ENCODE measurements at places on chromosomes 3 and 15.
A peak's percentile ranks its signal among the peaks of the same experiment; 100 is the strongest.

- H3K36me3 ChIP-seq, result no peaks in the 10 kb centered on the region
- no peak overlapping the region for H3K4me3 ChIP-seq
- H3K4me1 ChIP-seq, result peaks cover 8% of the 10 kb centered on the region
- DNase-seq, result no peak
- peaks cover 1% of the 10 kb centered on the region for H3K27me3 ChIP-seq
- H3K27ac ChIP-seq, result no peak overlapping the region
Measured at GRCh38 chr3:195853036-195853435, 41.3 kb upstream of the MUC4 start.

DNA sequence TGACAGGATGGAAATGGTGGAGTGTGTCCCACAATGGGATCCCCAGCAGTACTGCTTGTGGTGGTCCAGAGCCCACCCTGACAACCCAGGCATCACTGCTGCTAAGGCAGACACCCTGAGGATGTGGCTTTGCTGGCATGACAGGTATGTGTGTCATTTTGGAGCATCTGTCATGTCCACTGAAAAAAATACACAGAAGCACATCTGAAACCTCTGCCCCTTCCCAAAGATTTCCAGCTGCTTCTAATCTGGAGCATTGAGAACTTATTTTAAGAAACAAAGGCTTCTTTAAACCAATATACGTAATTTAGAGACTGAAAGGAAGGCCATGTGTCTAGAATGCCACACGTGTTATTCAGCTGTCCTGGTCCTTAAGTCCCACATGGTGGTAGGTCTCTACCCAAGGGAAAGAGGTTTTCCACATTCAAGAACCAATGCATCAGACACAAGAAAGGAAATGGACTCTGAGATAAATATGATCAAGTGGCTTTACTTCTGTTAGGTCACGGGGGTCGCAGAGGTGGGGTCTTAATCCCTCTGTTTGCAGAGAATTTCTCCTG is 88.3 kb downstream of the PDZRN3 start:
- H3K4me1 ChIP-seq, result no peaks in the 10 kb centered on the region
- DNase-seq, result no peak
- no peak overlapping the region for H3K4me3 ChIP-seq

DNA sequence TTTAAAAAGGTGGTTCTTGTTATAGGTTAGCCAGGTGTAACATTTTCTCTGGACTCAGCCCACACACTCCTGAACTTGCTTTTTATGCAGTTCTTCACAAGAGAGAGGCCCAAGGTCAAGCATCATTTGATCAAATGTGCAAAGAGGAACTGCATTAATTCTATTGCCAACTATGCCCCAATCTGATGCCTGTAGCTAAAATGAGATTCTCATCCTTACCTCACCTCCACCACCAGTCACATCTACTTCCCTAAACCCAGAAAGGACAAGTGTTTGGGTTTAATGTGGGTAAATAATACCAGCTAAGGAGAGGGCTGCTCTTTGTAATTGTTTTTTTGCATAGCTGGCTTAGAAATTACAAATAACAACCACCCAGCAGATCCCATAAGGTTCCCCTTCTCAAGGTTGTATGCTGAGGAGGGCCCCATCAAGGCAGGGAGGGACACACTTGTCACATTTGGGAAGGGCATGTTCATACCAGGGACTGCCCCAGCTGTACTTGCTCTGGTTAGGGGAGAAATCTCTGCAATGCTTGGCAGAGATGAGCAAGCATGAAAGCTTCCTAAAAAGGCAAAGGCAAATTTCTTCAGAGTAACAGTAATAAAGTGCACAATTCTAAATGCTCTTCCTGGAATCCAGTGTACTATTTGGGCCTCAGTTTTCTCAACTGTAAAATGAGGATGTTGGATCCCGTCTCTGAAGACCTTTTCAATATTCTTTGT is 76.2 kb downstream of the TGFBR2 start:
- no peaks in the 10 kb centered on the region for H3K27me3 ChIP-seq
- no peak overlapping the region for H3K4me3 ChIP-seq
- no peak overlapping the region for H3K27ac ChIP-seq
- H3K4me1 ChIP-seq, result peaks cover 29% of the 10 kb centered on the region

DNA sequence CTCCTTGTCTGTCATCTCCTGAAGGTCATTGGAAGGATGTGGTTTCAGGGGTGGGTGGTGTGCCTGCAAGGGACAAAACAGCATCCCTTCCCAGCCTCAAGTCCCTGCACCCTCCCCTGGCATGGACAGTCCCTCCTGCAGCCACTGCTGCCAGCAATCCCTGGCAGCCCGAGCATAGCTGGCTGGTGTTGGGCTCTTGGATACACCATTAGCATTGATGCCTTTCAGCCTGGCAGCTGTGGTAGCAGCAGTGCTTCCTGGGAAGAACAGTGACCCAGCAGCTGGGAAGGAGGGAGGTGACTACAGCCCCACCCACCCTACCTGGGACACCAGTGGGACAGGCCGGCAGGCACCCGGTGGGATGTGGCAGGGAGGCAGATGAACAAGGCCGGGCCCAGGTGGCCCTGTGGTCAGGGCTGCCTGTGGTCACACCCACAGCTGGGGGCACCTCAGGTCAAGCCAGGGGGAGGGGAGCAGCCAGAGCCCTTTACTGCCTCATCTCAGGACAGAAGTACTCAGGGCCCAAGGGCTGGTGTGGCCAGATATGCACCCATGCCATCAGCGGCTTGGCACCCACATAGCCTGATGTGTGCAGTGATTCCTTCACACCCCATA is 32.9 kb upstream of the TMEM115 start:
- H3K27me3 ChIP-seq, result no peaks in the 10 kb centered on the region
- no peaks in the 10 kb centered on the region for H3K36me3 ChIP-seq
- no peaks in the 10 kb centered on the region for H3K4me1 ChIP-seq
- DNase-seq, result no peak
- H3K4me3 ChIP-seq, result no peak overlapping the region

DNA sequence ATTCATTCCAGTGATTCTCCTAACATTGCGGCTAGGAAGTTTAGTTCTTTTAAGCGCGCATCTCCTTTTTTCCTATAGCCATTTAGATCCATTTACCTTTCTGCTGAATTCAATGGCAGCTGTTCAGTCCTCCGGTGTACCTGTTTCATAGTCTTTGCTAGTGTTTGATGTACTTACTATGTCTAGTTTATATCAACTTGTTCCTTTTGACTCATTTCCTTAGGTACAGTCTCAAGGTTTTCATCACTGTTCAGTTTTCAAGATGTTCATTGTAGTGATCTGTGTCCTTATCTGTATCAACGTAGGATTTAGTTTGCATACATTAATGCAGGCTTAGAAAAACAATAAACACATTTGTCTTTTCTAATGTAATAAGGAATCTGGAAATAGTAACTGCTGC is 59.0 kb upstream of the MBNL1 start:
- H3K27ac ChIP-seq, result peak overlapping the region; percentile 70
- no peak for DNase-seq
- H3K4me3 ChIP-seq, result peak overlapping the region; percentile 72
- H3K4me1 ChIP-seq, result peaks cover 86% of the 10 kb centered on the region
- no peaks in the 10 kb centered on the region for H3K27me3 ChIP-seq
- no peaks in the 10 kb centered on the region for H3K36me3 ChIP-seq

GRCh38 chr3:5292512-5292911 is 105.0 kb downstream of the EDEM1 start:
- no peaks in the 10 kb centered on the region for H3K36me3 ChIP-seq
- no peak for DNase-seq
- no peaks in the 10 kb centered on the region for H3K4me1 ChIP-seq
- no peaks in the 10 kb centered on the region for H3K27me3 ChIP-seq
- H3K27ac ChIP-seq, result no peak overlapping the region
- H3K4me3 ChIP-seq, result no peak overlapping the region

DNA sequence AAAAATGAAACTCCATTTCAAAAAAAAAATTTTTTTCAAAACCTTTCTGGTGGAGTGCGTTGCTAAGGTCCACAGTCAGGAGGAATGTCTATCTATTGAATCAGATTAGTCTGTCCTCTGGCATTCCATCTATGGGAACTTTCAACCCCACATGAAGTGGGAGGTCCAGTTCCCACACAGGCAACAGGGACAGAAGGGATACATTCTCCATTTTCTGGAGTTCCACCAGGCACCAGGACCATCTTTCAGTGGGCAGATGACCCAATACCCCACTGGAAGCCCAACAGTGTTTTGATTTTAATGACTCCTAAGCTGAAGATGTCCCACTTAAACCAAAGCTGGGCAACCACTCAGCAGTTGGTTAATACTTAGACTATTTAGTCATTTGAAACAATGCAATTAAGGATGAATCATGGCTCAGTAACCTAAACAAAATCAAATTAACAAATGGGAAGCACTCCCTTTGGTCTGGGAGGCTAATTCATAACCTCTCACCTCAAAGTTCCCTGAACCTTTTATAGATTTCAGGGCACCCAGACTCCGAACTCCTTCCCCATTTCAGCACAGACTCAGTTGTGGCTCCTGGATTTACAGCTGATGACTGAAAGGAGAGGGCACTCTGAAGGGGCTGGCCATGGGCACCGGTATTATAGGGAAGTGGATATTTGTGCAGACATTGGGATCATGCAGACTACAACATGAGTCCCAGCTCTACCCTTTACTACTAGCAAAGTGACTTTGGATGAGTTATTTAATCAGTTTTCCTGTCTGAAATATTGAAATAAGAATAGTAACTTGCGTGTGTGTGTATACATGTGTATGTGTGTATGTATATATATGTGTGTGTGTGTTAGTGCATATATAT is 264.3 kb upstream of the LRTM1 start:
- H3K27me3 ChIP-seq, result no peaks in the 10 kb centered on the region
- no peaks in the 10 kb centered on the region for H3K4me1 ChIP-seq
- H3K27ac ChIP-seq, result no peak overlapping the region
- no peaks in the 10 kb centered on the region for H3K36me3 ChIP-seq
- no peak for DNase-seq

- H3K27ac ChIP-seq, result peak overlapping the region; percentile 74
- DNase-seq, result no peak
- peaks cover 74% of the 10 kb centered on the region for H3K4me1 ChIP-seq
- H3K27me3 ChIP-seq, result no peaks in the 10 kb centered on the region
Measured at GRCh38 chr3:172106037-172106954, 66.9 kb downstream of the FNDC3B start.

GRCh38 chr3:116417151-116417550 is 28.1 kb downstream of the LSAMP start:
- H3K27me3 ChIP-seq, result no peaks in the 10 kb centered on the region
- DNase-seq, result no peak
- H3K4me1 ChIP-seq, result no peaks in the 10 kb centered on the region
- no peak overlapping the region for H3K27ac ChIP-seq
- H3K4me3 ChIP-seq, result no peak overlapping the region

GRCh38 chr3:178334239-178334638 is 202.0 kb upstream of the KCNMB2 start:
- no peak for DNase-seq
- no peak overlapping the region for H3K27ac ChIP-seq
- no peaks in the 10 kb centered on the region for H3K27me3 ChIP-seq
- no peaks in the 10 kb centered on the region for H3K36me3 ChIP-seq
- H3K4me3 ChIP-seq, result no peak overlapping the region

GRCh38 chr15:55707951-55708350 is 35.0 kb downstream of the PRTG start:
- no peak overlapping the region for H3K4me3 ChIP-seq
- no peak for DNase-seq
- no peaks in the 10 kb centered on the region for H3K36me3 ChIP-seq
- no peak overlapping the region for H3K27ac ChIP-seq

- H3K27me3 ChIP-seq, result no peaks in the 10 kb centered on the region
- no peaks in the 10 kb centered on the region for H3K4me1 ChIP-seq
- no peak overlapping the region for H3K27ac ChIP-seq
- H3K4me3 ChIP-seq, result no peak overlapping the region
- DNase-seq, result no peak
- peaks cover 31% of the 10 kb centered on the region for H3K36me3 ChIP-seq
Measured at GRCh38 chr3:113783980-113784379, 37.1 kb downstream of the ATP6V1A start.

DNA sequence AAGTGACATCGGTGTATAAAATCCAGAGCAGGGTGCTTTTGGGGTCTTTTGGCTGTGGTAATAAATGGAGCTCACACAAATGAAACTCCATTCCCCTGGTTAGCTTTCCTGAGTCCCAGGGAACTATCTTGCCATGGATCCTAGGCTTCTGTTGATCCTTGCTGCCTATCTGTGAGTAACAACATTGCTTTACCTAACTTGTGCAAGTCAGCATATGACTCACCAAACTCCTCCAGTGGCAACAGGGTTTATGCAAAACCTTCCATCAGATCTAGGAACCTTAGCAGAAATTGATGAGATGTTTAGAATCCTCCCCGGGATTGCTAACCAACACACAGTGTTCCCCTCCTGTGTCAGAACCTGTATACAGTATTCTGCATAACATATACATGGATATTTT is 105.4 kb downstream of the SCAPER start:
- no peaks in the 10 kb centered on the region for H3K27me3 ChIP-seq
- peaks cover 33% of the 10 kb centered on the region for H3K36me3 ChIP-seq
- H3K27ac ChIP-seq, result no peak overlapping the region
- DNase-seq, result no peak
- H3K4me1 ChIP-seq, result no peaks in the 10 kb centered on the region
- H3K4me3 ChIP-seq, result no peak overlapping the region

DNA sequence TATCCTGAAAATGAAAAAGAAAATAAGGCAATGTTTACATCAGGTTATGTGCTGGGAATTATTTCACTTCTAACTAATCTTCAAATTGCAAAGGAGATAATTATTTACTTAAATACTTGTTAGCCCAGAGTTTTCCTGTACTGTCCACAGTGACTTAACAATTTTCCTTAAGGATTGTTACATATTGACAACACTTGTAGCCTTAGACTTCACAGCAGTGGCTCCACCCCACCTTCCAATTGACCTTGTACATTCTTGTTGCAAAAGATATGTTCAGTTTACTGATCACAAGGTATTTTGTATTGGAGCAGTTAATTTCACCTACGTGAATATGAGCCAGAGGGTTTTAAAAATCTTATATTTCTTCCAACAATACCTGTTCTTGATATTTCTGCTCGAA is 376.9 kb downstream of the CNTN6 start:
- H3K36me3 ChIP-seq, result no peaks in the 10 kb centered on the region
- H3K4me3 ChIP-seq, result no peak overlapping the region
- H3K27ac ChIP-seq, result no peak overlapping the region

DNA sequence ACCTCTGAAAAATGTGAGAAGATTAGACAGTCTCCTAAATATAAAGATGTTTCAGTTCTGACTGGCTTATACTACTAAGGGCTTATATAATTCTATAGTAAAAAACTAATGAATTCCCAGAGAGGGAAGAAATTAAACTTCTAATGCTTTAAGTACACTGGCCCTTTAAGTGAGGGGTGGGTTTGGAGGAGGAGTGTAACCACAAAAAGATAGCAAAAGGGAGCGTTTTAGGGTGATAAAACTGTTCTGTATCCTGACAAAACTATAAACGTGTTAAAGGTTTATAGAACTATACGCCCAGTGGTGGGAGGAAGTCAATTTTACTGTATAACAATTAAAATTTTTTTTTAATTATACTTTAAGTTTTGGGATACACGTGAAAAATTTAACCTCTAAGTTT is 45.8 kb downstream of the CEP152 start:
- H3K27ac ChIP-seq, result no peak overlapping the region
- H3K36me3 ChIP-seq, result peaks cover 27% of the 10 kb centered on the region
- no peaks in the 10 kb centered on the region for H3K27me3 ChIP-seq
- H3K4me1 ChIP-seq, result no peaks in the 10 kb centered on the region
- no peak overlapping the region for H3K4me3 ChIP-seq

Measured in CD4-positive, CD25-positive, alpha-beta regulatory T cell (primary cell).